HuH-7.5 (cell line): ENCODE measurements at places on chromosomes 2 and 18.

GRCh38 chr2:169438466-169439072, 40.7 kb upstream of the BBS5 start:
- DNase-seq: no peak

DNA sequence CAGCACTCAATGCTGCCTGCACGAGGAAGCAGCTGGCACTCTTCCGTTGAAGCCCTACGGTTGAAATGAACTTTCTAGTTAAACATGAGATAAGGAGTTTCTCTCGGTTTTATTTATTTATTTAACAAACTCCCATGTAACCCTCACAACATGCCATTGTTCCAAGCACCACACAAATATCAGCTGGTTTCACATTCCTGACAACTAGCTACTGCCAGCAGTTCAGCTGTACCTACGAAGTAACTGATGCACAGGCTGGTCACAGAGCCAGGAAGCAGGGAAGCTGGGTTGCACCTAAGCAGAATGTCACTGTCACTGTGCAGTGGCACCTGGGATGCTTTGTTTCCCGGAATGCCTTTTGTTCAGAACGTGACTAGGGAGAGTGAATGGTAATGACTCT, 18.1 kb downstream of the TIMM21 start:
- no peak for DNase-seq

GRCh38 chr2:604385-604784, 72.8 kb downstream of the TMEM18 start:
- DNase-seq: no peak

- no peak for DNase-seq
Measured at GRCh38 chr2:120609826-120610395, 125.8 kb upstream of the GLI2 start.
